Heart left ventricle (tissue), 16 donors: ENCODE measurements at places on chromosomes 1 and 21. TPM values are rescaled to one million over a fixed set of nuclear protein-coding genes. Genes with fewer than 3 reads are reported as not detected.

Gene KIRREL1
- polyA plus RNA-seq: 3.2 TPM

Gene IL19
- not detected for polyA plus RNA-seq

Gene TRAPPC10
- polyA plus RNA-seq: 12.0 TPM

Gene AGMAT
- 0.08 TPM for polyA plus RNA-seq

Gene FGR
- 7.2 TPM for polyA plus RNA-seq

Gene CD164L2
- not detected for polyA plus RNA-seq

Gene UAP1
- polyA plus RNA-seq: 34.3 TPM

Gene ST6GALNAC5
- polyA plus RNA-seq: 0.23 TPM
